Stimulated activated CD4-positive, alpha-beta T cell treated with anti-CD3 and anti-CD28 coated beads, Interleukin-15, amount 100 ng/mL, for 1 hour (primary cell): ENCODE measurements at places on chromosomes 6 and 20.

GRCh38 chr6:142823256-142823902, 121.6 kb downstream of the HIVEP2 start:
- DNase-seq: no peak

DNA sequence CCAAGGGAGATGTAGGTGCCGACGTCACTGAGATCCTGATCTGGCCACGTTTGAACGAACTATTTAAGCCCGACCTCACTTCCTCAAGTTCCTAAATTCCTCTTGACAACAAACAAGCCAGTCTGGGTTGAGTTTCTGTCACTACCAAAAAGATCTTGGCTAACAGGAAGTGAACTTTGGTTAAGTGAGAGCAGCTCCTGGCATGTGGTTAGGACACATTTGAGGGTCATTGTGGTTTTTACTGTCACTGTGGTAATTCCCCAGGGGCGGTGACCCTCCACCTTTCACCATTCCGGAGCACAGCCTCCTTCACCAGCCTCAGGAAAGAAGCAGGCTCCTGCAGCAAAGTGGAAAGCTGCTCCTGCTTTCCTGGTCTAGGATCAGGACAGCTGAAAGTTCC, 43.1 kb upstream of the ZNF831 start:
- DNase-seq: no peak

GRCh38 chr6:162181741-162182401, 545.7 kb downstream of the PRKN start:
- no peak for DNase-seq

DNA sequence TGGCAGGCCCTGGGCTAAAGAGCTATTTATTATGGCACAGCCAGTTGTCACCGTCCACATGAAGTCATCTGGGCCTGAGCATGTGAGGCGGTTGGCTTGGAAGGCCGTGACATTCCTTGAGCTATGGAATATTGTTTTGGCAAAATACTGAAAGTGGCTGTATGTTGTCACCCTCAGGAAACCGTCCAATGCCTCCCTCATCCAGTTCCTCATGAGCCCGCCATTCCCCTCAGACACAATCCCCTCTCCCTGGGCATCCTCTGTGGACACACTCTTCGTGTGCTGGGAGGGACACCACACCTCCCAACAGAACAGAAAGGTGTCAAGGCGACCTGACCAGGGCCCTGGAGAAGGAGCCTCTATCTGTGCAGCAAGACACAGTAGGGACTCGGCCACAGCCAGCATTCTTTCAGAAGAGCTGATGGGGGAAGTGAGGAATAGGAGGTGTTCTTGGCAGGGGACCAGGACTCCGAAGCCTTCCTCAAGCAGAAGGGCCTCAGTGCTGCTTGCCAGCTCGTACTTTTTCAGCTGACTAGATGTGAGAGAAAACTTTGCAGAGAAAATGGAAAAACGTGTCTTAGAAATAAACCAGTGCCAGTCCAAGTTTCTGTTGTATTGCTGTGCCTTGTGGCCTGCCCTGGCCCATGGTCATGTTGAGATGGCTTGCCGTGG, 120.5 kb downstream of the SOD2 start:
- no peak for DNase-seq

DNA sequence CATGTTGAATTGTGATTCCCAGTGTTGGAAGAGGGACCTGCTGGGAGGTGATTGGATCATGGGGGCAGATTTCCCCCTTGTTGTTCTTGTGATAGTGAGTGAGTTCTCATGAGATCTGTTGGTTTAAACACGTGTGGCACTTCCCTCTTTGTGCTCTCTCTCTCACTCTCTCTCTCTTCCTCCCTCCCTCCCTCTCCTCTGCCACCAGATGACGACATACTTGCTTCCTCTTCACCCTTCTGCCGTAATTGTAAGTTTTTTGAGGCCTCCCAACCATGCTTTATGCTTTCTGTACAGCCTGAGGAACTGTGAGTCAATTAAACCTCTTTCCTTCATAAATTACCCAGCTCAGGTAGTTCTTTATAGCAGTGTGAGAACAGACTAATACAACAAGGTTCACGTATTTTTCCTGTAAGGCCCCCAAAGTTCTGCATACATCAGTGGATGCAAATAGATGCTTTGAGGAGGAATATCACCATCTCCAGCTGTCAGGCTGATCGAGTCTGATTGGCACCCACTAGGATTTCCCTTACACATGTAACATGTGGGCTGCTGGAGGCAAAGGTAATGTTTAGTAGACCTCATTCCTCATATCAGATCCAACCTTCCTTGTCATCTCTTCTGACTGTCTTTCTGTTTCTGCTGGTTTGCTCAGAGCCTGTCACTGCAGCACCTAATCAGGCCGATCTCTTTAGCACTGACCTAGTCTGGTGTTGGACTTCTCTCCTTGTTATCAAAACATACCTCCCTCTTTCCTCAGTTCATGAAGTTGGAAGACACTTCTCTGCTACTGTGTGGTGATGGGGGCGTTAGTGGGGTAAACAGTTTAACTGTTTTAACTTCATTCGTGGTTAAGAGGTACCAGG, 54.3 kb upstream of the BACH2 start:
- no peak for DNase-seq

- DNase-seq: no peak
These were observed 34.0 kb downstream of the MCHR2 start for GRCh38 chr6:99960027-99960426.

- DNase-seq: no peak
These were observed 46.0 kb downstream of the ZFP64 start for GRCh38 chr20:52145587-52145986.

DNA sequence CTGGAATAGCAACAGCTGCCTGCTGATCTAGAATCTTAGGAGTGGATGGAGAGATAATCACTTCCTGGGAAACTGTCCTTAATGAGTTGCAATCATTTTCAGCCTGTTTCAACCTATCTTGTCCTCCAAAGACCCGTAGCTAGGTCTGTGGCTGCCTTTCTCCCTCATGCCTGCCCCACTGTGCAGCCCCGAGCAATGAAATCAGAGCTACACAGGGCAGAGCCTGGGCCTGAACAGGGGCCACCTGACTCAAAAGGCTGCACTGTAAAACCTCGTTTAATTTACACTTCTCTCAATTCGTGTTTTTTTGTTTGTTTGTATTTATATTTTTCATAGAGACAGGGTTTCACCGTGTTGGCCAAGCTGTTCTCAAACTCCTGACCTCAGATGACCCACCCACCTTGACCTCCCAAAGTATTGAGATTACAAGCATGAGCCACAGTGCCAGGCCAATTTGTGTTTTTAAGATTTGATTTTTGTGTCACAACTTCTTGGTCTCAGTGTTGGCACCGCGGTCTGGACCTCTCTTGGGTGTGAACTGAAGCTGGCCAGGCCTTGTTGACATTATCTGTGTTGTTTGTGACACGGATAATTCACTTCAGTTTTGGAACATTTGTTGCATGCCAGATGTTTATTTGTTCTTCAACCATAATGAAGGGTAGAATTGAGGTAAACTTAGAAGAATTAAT, 21.5 kb downstream of the GGTLC1 start:
- DNase-seq: no peak

- no peak for DNase-seq
These were observed 440.2 kb downstream of the TBC1D32 start for GRCh38 chr6:120894077-120894476.

- no peak for DNase-seq
These were observed 119.5 kb upstream of the SGK1 start for GRCh38 chr6:134437376-134437775.

- no peak for DNase-seq
These were observed 433.7 kb downstream of the MAFB start for GRCh38 chr20:40255365-40255764.

DNA sequence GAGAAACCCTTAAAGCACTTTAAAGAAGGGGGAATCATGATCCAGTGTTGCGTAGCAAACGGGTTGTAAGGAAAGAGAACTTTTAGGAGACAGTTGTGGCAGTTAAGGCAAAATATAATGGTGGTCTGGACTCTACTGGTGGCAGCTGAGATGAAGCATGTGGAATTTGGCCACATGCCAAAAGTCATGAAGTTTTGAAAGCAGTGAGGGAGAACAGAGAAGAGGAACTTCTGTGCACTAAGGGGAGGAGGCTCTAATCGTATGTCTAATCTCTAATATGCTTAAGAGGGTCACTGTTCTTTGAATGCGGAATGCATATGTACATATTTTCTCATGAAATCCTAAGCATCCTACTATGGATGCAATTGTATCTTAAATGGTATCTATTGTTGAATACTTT, 91.5 kb downstream of the RIMS1 start:
- no peak for DNase-seq

DNA sequence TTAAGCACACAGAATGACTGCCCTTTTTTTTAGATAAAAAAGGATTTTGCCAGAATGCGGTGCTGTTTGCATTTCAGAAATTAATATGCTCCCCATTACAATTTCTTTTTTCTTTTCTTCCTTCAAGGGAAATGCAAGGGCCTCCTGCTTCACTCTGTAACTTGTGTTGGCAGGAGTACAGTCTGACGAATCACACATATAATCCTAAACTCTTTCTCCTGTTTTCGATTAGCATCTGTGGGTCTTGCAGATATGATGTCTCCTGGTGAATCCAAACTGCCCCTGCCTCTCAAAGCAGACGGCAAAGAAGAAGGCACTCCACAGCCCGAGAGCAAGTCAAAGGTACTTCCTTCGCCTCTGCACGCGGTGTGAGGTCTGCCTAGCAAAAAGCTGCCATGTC, 149.5 kb downstream of the TMEM242 start:
- DNase-seq: no peak

DNA sequence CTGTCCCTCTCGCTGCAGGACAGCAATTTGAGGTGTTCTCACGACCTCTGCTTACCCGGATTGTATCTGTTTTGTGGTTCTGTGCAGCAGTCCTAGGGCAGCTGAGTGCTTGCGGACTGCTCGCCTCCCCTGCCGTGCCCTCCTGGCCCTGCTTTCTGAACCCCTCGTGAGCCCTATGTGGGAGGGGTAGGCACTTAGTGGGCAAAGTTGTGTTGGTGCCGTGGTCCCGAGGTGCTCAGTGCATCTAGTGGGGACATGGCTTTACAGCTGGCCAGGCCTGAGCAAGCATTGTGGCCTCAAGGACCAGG, 5.2 kb downstream of the TMEM181 start:
- DNase-seq: no peak

DNA sequence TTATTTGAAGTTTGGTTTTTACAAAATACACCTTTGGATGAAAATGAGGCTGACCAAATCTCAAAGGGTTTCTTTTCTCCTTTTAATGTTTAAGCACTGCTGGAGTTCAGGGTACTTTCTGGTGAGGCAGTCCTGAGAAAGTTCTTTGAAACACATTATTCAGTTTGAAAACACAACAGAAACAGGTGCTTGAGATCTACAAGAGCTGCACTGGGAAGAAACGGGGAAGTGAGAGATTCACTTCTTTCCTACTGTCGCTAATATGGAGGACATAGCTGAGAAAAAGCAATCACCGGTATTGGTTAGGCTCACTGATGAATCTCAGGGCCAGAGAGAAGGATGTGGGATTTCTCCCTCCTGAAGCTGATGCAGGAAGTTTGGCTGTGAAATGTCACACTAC, 22.9 kb upstream of the TMEM170B start:
- no peak for DNase-seq

GRCh38 chr6:33977606-33978411, 168.1 kb downstream of the GRM4 start:
- DNase-seq: no peak

DNA sequence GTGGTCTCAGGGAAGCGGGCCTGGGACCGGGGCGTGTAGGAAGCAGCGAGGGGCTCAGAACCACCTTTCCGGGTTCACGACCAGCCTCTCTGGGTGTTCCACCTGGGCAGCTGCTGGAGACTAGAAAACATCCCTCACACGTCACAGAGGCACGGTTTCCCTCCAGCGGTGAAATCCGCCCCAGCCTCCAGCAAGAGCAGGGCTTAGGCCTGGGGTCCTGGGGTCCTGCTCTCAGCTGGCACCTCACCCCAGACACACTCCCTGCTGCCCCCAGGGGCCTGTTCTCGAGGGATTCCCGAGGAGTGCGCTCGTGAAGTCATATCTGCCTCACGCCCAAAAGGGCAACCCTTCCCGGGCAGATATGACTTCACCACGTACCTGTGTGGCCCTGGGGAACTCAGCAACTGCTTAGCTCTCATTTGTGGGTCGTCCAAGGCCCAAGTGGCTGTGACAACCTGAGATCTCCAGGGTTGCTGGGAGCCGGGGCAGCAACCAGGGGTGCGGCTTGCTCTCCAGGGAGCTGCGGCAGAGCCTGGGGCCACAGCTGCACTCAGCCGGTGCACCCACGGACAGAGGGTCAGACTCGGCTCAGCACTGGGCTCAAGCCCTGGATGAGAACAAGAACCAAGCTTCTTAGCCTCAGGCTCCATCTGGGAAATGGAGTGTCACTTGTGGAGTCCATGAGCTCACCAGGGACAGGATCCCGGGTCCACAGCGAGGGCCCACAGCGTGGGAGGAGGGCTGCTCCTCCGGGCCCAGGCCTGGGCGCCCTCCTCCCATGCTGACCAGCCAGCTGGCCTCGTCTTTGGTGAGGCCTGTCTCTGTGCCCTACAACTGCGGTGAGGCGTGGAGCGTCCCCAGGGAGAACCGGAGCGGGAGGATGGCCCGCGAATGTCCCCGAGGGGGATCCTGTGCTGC, 661 bp downstream of the FNDC11 start:
- no peak for DNase-seq

DNA sequence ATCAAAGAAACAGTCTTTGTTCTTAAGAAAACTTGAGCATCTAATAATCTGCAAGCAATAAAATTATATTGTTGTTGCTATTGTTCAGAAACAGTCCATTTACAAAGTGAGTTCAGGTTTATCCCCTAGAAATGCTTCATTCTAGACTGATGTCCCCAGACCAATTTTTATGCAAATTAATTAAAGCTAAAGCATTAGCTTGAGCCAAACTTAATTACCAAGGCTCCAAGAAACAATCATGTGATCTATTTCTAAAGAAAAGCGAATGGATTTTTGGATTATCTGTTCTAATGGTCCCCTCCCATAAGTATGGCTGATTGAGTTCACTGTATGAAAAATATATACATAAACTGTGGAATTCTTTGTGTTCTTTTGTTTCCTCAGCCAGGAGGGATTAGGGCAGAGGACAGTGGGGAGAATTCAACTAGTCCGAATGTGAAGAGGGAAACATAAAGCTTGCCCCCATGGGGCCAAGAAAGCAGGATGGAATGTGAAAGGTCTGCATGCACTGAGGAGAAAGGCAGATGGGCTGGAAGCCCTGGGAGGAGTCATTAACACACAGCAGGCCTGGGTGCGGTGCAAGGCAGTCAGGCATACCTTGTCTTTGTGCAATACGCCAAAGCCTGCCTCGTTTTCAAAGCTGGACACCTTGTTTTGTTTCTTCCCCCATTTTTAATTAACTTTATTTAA, 597.1 kb downstream of the KIF16B start:
- no peak for DNase-seq

- no peak for DNase-seq
These were observed 97.1 kb upstream of the CEP85L start for GRCh38 chr6:118748311-118749062.

- DNase-seq: no peak
These were observed 34.2 kb downstream of the GSS start for GRCh38 chr20:34921436-34921835.

DNA sequence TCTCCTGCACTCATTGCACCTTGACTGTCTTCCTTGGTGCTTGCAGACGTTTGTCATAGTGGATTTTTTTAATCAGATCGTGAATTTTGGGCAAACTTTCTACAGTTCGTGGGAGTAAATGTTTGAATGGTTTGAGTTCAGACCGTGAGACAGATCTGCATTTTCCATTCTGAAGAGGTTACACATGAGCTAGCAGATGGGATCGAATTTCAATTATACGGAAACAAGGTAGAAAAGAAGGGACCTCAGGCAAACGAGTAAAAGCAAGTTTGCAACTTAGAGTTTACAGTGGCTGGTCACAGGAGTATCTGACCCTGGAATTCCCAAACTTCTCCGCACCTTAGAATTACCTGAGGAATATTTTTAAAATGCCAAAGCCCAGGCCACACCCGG, 17.2 kb upstream of the NCR2 start:
- no peak for DNase-seq

GRCh38 chr20:18019068-18019467, 38.6 kb downstream of the OVOL2 start:
- no peak for DNase-seq
